ENCODE measurements at places on chromosomes 2 and 18.

DNA sequence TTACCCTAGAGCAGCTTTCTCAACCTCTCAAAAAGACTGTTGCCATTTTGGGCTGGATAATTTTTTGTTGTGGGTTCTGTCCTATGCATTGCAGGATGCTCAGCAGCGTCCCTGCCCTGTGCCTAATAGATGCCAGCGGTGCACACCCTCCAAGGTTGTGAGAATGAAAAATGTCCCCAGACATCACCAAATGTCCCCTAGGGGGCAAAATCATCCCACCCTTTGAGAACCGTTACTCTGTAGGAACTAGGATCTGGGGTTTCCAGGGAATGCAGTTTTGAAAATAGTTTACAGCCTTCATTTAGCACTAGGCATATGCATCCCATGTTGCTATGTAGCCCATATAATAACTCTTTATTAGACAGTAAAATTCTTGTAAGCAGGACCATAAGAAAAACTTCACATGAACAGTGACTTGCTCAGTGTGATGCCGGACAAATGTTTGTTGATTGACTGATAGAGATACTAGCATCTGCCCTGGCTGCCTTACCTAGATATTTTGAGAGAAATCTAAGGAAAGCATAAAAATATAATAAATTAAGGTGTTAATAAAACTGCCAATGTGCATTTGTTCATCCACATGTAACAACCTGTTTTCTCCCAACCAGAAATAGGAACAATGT, 79.2 kb upstream of the EPC2 start:
- no peak for DNase-seq

DNA sequence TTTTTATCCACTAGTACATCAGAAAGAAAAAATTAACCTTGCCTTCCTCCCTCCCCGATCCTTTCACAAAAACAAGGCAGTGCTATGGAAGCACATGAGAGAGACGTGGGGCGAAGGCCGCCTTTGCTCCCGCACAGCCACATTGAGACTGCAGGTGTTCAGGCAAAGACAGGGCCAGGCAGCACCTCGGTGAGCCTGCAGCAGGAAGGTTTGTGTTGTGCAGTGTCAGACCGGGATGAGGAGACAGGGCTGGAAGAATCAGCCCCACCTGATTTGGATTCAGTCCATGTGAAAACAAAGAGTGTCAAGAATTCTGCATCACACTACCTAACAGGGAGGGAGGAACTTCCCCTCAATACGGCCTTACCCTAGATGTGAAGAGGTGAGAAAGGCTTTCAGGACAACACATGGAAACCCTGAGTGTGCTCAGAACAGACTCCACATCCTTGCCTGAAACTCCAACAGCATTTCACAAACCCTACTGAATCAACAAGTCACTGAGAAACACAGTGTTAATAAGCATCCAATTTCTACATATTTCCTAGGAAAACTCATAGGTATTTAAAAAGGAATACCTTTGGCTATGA, 59.6 kb downstream of the HDAC4 start:
- DNase-seq = no peak

DNA sequence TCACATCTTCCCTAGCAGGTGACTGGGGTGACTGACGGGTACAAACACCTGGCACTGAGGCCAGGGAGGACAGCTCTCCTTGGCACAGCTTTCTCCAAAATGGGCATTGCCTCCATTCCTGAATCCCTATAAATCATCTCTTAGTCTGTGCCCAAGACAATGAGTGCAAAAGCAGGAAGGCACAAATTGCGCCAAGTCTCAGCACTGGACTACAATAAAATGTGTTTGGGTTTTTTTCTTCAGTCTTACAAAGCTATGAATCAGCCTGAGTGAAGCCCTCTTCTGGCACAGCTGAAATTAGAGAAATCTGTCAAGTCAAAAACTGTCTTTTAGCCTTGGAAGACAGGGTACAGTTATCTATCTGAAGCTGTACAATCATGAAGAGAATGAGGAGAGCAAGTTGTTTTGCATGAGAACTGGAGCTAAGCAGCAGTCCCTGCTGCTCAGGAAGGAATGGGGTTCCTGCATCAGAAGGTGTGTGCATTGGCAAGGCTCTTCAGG, 90.8 kb downstream of the EPB41L3 start:
- DNase-seq = no peak

GRCh38 chr2:156532989-156533388, 96.8 kb downstream of the GPD2 start:
- DNase-seq = no peak

GRCh38 chr2:217289907-217290280, 430.0 kb upstream of the TNP1 start:
- DNase-seq = no peak

DNA sequence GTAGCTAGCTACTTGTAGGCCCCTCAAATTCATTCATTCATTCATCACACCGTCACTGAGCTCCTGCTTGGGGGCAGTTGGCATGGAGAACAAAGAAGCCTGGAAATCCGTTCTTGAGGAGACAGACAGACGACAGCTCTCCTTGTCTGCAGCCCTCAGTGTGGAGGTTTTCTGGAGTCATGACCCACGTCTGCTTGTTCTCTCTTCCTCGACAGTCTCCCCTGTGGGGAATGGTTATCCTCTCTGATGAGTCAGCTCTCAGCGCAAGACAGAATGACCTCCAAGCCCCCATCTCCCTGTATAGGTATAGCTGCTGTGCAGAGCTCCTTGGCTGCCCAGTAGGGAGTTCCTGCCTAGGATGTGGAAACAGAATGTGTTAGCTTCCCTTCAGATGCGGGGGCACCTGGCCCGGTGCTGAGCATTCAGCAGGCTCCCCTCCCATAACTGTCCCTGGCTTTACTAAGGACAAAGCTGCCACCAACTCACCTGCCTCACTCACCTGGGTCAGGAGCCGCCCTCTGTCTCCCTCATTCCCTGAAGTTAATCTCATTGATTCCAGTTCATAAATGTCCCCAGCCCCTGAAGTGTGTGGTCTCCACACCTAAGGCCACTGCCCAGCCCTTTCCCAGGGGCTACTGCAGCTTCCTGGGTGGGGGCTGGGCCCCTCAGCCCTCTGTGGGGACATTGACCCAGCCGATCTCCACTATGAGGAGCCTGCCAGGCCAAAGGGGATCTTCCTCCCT, 124.7 kb downstream of the ACKR3 start:
- DNase-seq = no peak

DNA sequence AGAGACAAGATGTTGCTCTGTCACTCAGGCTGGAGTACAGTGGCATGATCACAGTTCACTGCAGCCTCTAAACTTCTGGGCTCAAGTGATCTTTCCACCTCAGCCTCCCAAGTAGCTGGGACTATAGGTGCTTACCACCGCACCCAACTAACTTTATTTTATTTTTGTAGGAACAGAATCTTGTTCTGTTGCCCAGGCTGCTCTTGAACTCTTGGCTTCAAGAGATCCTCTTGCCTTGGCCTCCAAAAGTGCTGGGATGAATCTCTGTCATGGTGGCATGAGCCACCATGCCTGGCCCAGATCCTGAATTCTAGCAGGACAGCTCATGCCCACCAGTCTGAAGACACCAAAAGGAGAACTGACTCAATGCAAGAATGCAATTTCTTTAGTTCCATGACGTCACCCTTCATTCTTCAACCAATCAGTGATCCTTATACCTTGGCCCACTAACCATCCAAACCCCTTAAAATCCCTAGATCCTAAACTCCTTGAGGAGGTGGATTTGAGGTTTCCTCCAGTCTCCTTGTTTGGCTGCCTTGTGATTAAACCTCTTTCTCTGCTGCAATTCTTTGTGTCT, 25.6 kb upstream of the CXXC1 start:
- no peak for DNase-seq

GRCh38 chr2:168850846-168851245, 39.4 kb downstream of the SPC25 start:
- DNase-seq = no peak

- DNase-seq = no peak
These were observed 36.5 kb downstream of the SEMA4F start for GRCh38 chr2:74690571-74690970.

- DNase-seq = no peak
These were observed 86.1 kb upstream of the BOD1L2 start for GRCh38 chr18:57060814-57061213.

DNA sequence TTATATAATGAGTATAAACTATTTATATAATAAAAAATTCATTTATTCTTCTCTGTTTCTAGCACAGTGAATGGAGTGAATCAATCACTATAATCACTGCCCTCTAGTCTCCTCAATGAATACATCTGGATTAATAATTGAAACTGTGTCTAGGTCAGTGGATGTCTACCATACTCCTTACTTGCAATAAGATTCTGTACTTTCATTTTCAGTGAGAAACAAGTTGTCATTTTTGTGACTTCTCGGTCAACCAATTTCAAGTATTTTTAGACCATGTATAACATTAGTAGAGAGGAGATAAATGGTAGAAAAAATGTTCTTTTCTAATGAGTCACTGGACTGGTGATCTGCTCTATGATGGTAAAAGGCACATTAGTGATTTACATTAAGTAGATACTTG, 799.6 kb upstream of the CHAC2 start:
- no peak for DNase-seq

DNA sequence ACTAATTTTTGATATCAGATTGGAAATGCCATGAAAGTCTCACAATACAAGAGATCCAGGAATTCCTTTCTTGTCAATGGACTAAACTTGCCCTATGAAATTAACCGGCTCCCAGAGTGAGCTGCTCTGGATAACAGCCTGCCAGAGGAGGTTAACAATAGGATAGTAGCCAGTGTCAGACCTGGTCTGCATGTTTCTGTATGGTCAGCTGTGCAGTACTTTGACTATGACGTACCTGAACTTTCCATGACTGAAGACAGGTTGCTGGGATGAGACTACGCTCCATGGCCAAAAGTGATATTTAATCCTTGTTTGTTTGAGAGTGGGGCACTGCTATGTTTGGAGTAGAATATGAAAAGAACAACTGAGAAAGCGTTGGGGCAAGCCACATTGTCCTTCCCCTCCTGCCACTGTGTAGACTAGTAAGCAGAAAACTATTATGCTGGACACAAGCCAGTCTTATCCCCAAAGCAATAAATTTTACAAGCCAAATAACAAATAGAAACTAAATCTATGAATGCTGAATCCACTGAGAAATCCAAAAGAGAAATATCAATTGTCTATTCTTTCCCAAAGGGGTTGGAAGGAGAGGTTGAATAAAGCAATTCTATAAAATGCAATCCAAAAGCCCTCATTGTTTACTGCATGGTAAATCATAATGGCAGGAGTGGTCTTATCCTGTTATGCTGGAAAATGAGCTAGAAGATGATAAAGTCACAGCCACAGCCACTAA, 115.5 kb upstream of the CYP26B1 start:
- no peak for DNase-seq

GRCh38 chr2:147827088-147827375, 17.8 kb upstream of the ACVR2A start:
- DNase-seq = no peak

GRCh38 chr18:55314031-55314430, 274.0 kb downstream of the TCF4 start:
- no peak for DNase-seq

DNA sequence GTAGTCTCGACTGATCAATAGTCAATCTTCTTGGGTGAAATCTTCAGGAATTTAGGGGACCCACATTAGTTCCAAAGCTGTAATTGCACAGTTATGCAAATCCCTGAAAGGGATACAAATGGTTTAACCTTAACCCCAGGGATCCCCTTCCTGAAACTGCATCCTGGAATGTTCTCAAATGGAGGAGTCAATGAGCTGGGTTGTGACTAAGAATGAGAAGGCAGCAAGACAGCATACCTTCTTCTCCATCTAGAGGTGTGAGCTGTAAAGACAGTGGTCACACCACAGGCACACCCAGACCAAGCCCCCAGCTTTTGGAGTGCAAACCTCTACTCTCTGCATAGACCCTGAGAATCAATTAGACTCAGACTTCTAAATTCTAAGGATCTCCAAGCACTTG, 164.7 kb upstream of the MEIS1 start:
- no peak for DNase-seq

- no peak for DNase-seq
These were observed 11.4 kb upstream of the ARID5A start for GRCh38 chr2:96525211-96525507.

GRCh38 chr2:236702657-236703372, 133.2 kb downstream of the ACKR3 start:
- DNase-seq = no peak

- DNase-seq = no peak
These were observed 188.5 kb downstream of the EIPR1 start for GRCh38 chr2:3189076-3189591.

DNA sequence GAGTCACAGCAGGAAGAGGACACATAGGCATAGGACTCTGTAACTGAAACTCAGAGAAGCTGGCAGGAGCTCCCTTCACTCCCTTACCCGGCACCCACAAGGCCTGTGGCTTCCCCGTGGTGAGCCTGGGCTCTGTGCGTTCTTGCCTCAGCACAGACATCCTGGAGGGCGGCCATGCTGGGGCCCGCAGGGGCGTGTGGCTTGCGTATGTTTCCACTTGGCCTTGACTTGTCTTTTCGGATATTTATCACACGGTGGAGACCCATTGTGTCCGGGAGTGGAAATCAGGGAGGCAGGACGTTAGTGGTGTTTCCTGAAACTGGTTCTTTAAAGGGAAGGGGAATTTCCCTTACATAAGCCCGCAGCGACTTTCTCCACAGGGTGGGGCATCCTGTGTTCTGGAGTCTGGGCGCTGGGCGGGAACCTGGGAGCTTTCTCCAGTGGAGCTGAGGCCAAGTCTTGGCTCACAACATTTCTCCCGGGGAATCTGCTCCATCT, 49.9 kb upstream of the EML6 start:
- no peak for DNase-seq
